ENCODE measurements at places on chromosomes 1 and 21. TPM values are rescaled to one million over a fixed set of nuclear protein-coding genes. Genes with fewer than 3 reads are reported as not detected.

The TNFAIP8L2 gene
- total RNA-seq: not detected

The NCF2 gene
- total RNA-seq: 2.6 TPM

The IGSF21 gene
- total RNA-seq: not detected

- H3K27me3 ChIP-seq: no peaks in the 10 kb centered on the region
- no peak overlapping the region for H3K4me3 ChIP-seq
- no peaks in the 10 kb centered on the region for H3K36me3 ChIP-seq
- no peak overlapping the region for H3K27ac ChIP-seq
Observed at GRCh38 chr1:4725416-4725815, 71.0 kb downstream of the AJAP1 start.

GRCh38 chr1:237507005-237507404 lies 383.7 kb downstream of the ZP4 start:
- no peaks in the 10 kb centered on the region for H3K36me3 ChIP-seq
- H3K27ac ChIP-seq: no peak overlapping the region
- no peaks in the 10 kb centered on the region for H3K4me1 ChIP-seq
- no peak for DNase-seq

DNA sequence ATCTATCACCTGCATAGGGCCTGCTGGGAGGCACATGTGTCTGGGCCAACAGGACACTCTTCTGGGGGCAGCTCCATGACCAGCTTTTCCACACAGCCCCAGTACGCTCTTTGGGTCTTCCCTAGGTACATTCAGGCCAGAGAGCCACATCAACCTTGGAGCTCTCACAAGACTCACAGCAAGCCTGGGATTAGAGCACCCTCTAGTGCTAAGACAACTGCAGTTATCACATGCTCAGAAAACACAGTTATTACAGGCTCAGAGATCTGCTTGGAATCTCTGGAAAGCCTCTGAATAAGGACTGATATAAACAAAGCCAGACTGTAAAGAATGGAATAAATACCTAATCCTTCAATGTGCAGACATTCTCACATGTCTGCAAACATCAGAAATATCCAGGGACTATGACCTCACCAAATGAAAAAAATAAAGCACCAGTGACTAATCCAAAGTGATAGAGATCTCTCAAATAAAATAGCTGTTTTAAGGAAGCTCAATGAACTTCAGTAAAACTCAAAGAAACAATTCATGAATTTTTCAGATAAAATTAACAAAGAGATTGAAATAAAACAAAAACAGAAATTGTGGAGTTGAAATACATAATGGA lies 563.9 kb upstream of the NR5A2 start:
- no peak overlapping the region for H3K27ac ChIP-seq
- no peaks in the 10 kb centered on the region for H3K27me3 ChIP-seq
- DNase-seq: peak; percentile 74
- H3K4me1 ChIP-seq: no peaks in the 10 kb centered on the region
- H3K36me3 ChIP-seq: no peaks in the 10 kb centered on the region

- H3K4me1 ChIP-seq: no peaks in the 10 kb centered on the region
- no peak overlapping the region for H3K4me3 ChIP-seq
- no peak for DNase-seq
- no peak overlapping the region for H3K27ac ChIP-seq
Observed at GRCh38 chr1:102002057-102002456, 5.3 kb upstream of the OLFM3 start.

GRCh38 chr1:1082776-1083415 lies 8.8 kb upstream of the RNF223 start:
- peaks cover 2% of the 10 kb centered on the region for H3K36me3 ChIP-seq
- H3K27ac ChIP-seq: no peak overlapping the region
- H3K4me3 ChIP-seq: no peak overlapping the region
- DNase-seq: no peak

DNA sequence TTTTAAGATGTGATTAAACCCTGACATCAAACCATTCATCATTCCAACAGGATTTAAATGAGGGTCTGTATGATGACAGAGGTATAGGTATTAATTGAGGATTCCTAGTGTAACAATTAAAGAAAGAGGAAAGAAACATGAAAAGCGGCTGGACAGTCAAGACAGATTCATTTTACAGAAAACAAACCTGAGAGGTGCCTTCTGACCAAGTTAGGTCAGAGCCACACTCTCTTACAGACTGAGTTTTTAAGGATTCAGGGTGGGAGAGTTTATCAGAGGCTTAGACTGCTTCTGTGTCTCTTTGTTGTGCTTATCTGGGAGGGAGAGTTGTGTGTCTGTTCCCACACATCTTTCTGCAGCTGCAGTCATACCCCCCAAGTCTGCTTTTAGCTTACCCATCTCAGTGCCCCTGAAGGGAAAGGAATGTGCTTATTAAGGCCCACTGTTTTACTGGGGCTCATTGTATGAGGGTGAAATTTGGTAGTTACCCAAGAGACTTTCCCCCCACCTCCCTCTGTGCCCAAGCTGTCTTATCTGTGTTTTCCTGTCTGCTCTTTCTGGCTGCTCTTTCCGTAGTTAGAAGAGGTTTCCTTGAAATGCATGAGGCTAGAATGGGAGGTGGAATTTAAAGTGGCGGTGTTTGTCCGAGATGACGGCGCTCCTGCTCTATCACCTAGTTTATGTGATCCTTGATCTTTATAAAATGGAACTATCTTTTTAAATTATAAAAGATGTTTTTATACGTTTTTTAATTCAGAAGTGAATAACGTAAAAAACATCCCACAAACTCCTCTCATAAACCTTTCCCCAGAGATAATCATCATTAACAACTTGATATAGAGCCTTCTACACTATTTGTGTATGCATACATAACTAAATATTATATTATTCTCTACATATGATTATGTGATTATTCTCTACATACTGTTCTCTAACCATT lies 96.0 kb upstream of the TNFSF4 start:
- H3K27ac ChIP-seq: no peak overlapping the region
- no peaks in the 10 kb centered on the region for H3K27me3 ChIP-seq
- DNase-seq: peak; percentile 27
- H3K4me1 ChIP-seq: no peaks in the 10 kb centered on the region
- no peak overlapping the region for H3K4me3 ChIP-seq

- H3K4me1 ChIP-seq: peaks cover 5% of the 10 kb centered on the region
- H3K36me3 ChIP-seq: peaks cover 9% of the 10 kb centered on the region
- DNase-seq: no peak
- H3K27ac ChIP-seq: no peak overlapping the region
Observed at GRCh38 chr1:51963592-51964308, 26.8 kb downstream of the RAB3B start.

- H3K27me3 ChIP-seq: no peaks in the 10 kb centered on the region
- no peak overlapping the region for H3K4me3 ChIP-seq
- no peak overlapping the region for H3K27ac ChIP-seq
- H3K4me1 ChIP-seq: peaks cover 4% of the 10 kb centered on the region
- H3K36me3 ChIP-seq: no peaks in the 10 kb centered on the region
Observed at GRCh38 chr1:9449110-9449627, 90.1 kb upstream of the SLC25A33 start.

Measured in fibroblast of lung (primary cell).